ENCODE measurements at places on chromosomes 1 and 21. TPM values are rescaled to one million over a fixed set of nuclear protein-coding genes. Genes with fewer than 3 reads are reported as not detected.
A peak's percentile ranks its signal among the peaks of the same experiment; 100 is the strongest.

DNA sequence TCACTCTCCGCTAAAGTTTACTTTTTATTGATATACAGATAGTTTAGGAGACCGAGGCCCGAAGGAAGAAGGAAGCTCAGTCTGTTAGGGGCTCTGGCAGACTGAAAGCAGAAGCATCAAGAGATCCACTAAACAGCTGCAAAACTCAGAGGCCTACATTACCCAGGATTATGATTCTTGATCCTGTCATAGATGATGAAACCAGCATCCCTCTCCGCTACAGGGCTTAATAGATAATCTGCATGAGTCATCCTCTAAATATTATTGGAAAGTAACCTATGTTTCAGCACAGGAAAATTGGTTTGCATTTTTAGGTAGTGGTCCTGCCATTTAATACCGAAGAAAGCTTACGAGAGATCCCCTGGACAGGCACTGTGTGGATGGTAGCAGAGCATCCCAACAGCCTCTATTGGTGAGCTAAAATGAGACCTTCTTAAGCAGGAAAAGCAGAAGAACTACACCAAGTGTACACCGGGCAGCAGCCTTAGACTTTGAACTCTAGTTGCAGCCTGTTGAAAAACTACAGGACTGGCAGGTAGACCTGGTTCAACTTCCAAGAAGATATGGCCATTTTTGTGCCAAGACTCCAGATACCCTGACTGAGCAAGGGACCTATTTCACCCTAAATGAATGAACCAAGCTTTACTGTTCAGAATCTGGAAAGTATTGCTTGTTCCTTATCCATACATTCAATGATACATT is 6.8 kb downstream of the CASQ2 start:
- DNase-seq: peak; percentile 26

- DNase-seq: no peak
Observed at GRCh38 chr1:99877568-99877967, 27.4 kb downstream of the AGL start.

DNA sequence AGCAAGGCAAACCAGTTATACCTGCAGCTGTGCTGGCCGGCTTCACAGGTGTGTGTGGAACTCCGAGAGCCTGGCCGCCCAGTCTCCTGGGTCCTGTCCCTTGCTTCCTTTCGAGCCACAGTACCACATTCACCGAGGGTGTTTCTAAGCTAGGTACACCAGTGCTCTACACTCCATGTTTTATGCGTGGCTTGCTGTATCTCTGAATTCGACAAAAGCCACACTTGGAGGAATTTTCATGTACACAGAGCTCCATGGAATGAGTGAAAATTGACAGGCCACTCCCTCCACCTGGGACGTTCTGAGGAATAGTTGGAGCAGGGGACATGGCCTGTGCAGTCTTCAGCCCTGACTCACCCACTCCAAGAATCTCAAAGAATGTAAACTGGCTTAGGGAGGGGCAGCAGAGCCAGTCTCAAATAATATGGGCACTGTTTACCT is 14.0 kb downstream of the ETS2 start:
- DNase-seq: peak; percentile 61

- DNase-seq: no peak
Observed at GRCh38 chr1:194830387-194830786, 1644.0 kb upstream of the B3GALT2 start.

The TFF1 gene
- polyA plus RNA-seq: 140 TPM

DNA sequence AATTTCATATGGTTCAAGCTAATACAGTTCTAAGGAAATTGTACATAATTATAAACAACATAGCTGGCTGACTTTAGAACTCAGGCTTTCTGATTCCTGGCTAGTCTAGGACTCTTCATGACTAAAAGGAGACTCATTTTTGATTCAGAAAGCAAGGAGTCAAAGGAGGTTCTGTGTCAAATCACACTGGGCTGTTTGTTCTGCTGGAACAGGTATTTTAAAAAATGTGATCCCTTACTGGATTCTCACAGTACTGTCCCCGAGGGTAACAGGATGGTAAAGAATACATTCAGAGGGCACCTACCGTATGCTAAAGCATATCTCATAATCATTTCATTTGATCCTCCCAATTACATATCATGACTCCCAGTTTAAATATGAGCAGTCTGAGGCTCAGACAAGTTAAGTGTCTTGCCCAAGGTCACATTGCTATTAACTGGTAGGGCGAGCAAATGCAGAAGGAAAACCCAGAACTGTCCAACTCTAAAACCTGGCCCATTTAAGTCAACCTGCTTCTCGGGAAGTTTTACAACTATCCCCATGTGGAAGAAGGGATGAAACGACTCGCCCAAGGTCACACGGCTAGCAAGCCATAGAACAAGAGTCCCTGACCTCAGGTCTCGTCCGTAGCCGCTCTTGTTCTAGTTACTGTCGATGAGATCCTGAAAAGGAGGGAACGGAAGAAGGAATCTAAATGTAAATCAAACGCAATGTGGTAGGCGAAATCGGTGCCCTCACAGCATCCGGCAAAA is 675 bp downstream of the MYSM1 start:
- peak; percentile 35 for DNase-seq

- DNase-seq: no peak
Observed at GRCh38 chr1:26603856-26604255, 74.3 kb downstream of the RPS6KA1 start.

The APCS gene
- polyA plus RNA-seq: 4.0 TPM

DNA sequence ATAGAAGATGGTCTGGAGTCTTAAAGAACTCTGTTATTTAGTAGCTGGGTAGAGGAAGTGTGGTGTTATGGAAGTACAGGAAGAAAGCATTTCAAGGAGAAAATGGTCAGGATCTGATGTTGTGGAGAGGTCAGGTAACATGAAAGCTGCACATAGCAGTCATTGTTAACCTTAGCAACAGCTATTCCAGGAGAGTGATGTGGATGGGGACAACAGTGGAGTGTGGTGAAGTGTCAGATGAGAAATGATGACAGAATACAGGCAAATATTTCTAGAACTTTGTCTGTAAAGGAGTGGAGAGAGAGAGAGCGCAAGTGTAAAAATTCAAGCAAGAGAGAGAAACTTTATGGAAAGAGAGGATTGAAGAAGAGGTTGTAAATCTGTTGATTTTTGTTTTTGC is 15.6 kb downstream of the TLCD4 start:
- DNase-seq: no peak

DNA sequence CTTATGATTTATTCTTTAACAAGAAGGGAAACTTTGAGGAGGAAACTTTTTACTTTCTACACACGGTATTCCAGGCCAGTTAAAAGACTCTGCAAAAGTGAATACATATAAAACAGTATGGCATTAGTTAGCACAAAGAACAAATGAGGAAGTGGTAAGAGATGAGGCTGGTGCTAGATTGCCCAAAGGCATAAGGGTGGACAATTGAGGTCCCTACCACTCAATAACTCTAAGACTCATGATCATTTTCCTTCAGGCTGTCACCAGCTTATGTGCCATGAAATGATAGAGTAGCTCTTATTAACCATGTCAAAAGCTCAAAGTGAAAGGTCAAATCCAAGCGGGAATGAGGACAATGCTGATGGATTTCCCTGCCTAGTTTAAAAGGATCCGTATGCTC is 124.5 kb downstream of the TBX15 start:
- DNase-seq: no peak

GRCh38 chr1:66729523-66729922 is 22.7 kb upstream of the DYNLT5 start:
- no peak for DNase-seq

Data from hepatocyte (in vitro differentiated cells).